Stimulated activated CD4-positive, alpha-beta T cell treated with anti-CD3 and anti-CD28 coated beads, TNF-alpha, amount 100 ng/mL, for 1 hour (primary cell): ENCODE measurements at places on chromosomes 11 and 22.

DNA sequence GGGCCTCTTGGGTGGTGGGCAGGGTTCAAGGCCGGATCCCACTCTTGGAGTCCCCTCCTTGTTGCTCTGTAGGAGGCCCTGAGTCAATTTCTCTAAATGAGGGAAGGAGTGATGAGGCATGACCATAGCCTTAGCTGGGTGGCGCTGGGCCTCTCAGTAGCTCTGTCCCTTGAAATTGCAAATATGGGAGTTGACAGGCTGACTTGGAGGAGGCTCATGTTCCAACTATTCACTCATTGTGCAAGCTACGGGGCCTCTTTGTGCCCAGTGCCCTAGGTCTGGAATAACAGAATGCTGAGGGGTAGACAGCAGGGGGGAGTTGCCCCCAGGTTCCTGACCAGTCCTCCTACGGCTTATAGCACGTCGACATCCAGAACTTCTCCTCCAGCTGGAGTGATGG, 8.0 kb downstream of the SELENOM start:
- DNase-seq, result no peak

- no peak for DNase-seq
Measured at GRCh38 chr22:35987487-35987886, 41.1 kb downstream of the RBFOX2 start.

GRCh38 chr11:17989306-17989705, 23.5 kb downstream of the SERGEF start:
- no peak for DNase-seq

GRCh38 chr11:72624496-72625201, 49.6 kb downstream of the PDE2A start:
- no peak for DNase-seq

- DNase-seq, result no peak
Measured at GRCh38 chr11:63214093-63214492, 29.3 kb downstream of the SLC22A25 start.

DNA sequence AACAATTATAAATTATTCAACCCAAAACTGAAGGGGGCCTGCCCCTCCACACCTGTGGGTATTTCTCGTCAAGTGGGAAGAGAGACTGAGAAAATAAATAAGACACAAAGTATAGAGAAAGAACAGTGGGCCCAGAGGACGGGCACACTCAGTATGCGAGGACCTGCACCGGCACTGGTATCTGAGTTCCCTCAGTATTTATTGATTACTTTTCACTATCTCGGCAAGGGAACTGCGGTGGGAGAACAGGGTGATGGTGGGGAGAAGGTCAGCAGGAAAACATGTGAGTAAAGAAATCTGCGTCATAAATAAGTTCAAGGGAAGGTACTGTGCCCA, 3.2 kb downstream of the C11orf54 start:
- no peak for DNase-seq

GRCh38 chr22:49969751-49970527, 9.4 kb downstream of the PIM3 start:
- no peak for DNase-seq

DNA sequence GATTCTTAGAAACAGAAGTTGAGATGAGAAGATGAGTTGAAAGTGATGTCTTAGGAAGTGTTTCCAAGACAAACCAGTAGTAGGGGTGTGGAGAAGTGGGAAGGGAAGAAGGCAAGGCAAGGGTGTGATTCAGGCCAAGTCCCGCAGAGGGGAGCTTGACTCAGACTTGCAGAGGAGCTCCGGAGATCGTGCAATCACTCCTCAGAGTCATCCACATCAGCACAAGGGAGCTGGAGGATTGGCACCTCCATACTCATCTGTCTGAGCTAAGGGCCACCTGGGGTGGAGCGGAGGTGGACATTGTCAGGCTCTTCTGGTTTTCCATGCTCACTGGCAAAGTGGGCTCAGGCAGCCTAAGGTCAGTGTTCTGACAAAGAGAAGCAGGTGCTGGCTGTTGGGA, 44.4 kb downstream of the CHRDL2 start:
- DNase-seq, result no peak

GRCh38 chr11:6604081-6604626, 580 bp downstream of the ILK start:
- no peak for DNase-seq

GRCh38 chr11:8711895-8712442, 29.4 kb downstream of the RPL27A start:
- no peak for DNase-seq

DNA sequence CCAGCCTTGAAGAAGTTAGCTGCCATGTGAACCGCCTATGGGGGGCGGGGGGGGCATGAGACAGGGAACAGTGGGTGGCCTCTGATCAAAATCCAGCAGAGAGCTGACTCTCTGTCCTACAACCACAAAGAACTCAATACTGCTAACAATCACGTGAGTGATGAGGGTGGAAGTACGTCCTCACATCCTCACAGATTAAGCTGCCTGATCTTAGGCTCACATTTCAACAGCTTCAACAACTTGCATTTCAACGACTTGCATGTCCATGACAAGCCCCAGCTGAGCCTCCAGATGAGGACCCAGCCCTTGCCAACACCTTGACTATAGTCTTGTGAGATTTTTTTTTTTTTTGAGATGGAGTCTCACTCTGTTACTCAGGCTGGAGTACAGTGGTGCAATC, 51.6 kb downstream of the CLMP start:
- DNase-seq, result no peak

DNA sequence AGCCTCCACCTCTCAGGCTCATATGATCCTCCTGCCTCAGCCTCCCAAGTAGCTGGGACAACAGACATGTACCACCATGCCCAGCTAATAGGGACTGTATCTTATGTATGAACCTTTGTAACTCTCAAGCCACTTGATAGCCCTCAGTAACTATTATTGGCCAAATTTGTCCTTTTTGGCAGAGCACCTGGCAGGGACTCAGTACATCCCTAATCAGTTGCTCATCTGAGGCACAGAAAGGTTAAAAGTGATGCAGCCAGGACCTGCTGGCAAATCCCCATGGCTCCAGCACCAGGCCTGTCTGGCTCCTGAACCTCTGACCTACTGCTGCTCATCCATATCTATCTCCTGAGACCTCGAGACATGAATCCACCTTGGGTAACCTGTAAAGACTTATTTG, 21.1 kb upstream of the XBP1 start:
- DNase-seq, result no peak

DNA sequence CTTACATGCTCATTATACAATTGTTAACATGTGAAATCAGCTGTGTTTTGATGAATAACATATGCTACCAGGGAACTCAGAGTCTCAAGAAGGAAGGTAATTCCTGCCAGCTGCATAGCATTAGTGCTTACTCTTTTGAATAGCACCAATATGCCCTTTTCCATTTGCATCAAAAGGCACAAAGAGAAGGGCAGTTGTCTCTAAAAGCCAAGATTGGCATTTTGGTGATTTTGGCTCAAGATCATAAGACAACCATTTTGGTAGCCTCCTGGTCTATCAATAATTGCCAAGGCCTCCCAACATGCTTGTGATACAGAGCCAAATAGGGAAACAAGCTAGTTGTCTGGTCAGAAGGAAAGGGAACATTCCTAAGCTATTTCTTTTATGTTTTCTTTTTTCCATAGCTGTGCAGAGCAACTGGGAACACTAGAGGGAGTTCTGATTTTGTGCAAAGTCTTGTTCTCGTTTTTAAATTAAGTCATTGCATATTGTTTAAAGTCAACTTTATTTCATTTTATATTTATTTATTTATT, 416.7 kb upstream of the CHORDC1 start:
- DNase-seq, result no peak

DNA sequence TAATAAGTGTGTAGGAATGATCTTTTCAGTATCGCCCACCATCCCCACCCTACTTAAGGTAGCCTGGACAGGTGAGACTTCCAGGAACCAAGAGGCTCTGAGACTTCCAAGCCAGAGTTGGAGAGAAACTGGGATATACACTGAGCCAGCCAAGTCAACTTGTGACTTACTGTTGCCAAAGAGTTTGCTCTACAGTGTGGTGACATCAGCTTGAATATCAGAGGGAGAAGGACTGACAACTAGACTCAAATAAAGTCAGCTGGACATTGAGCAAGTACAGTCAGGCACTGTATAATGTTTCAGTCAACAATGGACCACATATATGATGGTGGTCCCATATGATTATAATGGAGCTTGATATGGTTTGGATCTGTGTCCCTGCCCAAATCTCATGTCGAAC, 1.2 kb upstream of the MMP10 start:
- no peak for DNase-seq

DNA sequence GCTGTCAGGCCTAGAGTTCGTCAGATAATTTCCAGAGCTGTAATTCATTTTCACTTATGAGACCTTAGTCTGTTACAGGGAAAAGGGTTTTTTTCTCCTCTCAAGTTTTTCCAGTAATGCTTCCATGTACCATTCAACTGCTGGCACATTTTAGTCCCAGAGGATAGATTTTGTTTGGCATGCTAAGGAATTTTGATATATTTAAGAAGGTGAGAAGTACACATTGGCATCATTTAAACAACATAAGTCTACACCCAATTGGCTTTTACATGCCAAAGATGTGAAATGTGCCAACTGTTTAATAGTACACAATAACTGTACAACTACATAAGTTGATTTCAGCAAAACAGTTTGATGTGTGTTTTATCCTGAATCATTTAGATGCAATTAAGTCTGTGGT, 71.0 kb downstream of the PAX6 start:
- DNase-seq, result no peak

- DNase-seq, result no peak
Measured at GRCh38 chr11:70798296-70798695, 400.0 kb downstream of the CTTN start.

DNA sequence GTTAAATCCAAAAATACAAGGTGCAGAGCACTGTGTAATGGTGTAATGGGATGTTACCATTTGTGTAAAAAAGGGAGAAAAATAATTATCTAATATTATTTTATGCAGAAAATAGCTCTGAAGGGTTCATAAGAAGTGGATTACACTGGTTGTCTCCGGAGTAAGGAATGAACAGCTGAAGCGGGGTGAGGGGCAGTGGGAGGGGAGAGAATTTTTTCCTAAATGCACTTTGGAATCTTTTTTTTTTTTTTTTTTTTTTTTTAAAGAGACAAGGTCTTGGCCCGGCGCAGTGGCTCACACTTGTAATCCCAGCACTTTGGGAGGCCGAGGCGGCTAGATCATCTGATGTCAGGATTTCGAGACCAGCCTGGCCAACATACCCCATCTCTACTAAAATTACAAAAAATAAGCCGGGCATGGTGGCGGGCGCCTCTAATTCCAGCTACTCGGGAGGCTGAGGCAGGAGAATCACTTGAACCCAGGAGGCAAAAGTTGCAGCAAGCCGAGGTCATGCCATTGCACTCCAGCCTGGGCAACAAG, 6.8 kb upstream of the POLR3H start:
- no peak for DNase-seq

- no peak for DNase-seq
Measured at GRCh38 chr11:94834911-94835593, 66.9 kb downstream of the AMOTL1 start.

DNA sequence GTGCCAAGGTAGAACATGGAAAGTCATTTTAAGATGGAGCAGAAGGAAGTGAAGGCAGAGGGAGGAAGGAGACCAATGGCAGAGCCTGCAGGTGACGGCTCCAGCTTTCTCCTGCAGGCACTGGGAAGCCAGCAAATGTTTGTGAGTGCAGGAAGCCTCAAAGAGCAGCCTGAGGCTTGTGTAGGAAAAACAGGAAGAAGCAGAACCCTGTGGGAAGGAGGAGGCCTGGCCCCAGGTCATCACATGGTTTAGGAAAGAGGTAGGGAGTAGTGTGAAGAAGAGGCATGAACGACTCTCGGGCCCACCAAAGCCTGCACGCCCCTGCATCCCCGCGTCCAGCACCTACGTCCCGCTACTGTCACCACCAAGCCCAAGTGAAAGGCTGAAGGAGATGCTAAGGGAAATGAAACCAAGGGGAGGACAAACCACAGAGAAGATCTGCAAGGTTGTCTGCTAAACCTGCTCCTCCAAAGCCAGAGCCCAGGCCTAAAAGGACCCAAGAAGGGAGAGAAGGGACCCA, 151.5 kb downstream of the CHST1 start:
- DNase-seq, result no peak
